ENCODE measurements at places on chromosomes 4 and X.
A peak's percentile ranks its signal among the peaks of the same experiment; 100 is the strongest.

- DNase-seq, result no peak
Measured at GRCh38 chr4:165556383-165556782, 177.6 kb downstream of the CPE start.

GRCh38 chr4:88188738-88189417, 30.4 kb upstream of the ABCG2 start:
- DNase-seq, result no peak

DNA sequence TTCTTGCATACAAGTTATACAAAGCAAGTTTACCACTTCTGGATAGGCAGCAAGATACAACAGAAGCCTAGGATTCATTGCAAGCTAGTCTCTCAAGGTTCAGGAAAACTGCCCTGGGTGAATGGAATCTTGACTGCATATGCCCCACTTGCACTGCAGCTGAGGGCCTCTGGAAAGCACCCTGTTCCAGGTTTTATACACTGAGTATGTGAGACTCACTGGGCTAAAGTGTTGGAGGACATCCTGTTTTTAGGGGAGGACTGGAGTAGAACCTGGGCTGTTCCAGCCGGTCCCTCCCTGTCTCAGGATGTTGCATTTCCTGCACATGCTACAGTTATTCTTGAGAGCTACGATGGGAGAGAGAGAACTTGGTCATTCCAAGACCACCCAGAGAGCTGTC, 168.5 kb upstream of the NUDT6 start:
- DNase-seq, result no peak

GRCh38 chrX:93874554-93874953, 200.5 kb downstream of the FAM133A start:
- DNase-seq, result no peak

- DNase-seq, result no peak
Measured at GRCh38 chr4:123824524-123824923, 427.9 kb downstream of the SPRY1 start.

GRCh38 chr4:176084769-176085168, 19.1 kb downstream of the WDR17 start:
- no peak for DNase-seq

- no peak for DNase-seq
Measured at GRCh38 chrX:84118769-84119168, 69.2 kb downstream of the RPS6KA6 start.

- DNase-seq, result peak; percentile 7
Measured at GRCh38 chr4:185955826-185956543, 113.0 kb upstream of the TLR3 start.

GRCh38 chr4:143921181-143921580, 15.8 kb upstream of the GYPE start:
- no peak for DNase-seq

DNA sequence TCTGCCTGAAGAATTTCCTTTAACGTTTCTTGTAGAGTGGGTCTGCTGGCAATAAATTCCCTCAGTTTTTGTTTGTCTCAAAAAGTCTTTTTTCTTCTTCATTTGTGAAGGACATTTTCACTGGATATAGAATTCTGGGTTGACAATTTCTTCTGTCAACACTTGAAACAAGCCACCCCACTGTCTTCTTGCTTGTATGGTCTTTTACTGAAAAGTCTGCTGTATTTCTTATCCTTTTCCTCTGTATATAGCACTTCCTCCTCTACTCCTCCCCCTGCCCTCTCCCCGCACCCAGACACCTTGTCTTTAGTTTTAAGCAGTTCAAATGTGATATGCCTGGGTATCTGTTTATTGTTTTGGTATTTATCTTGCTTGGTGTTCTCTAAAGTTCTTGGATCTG, 23.3 kb downstream of the SLC9A7 start:
- DNase-seq, result no peak

GRCh38 chr4:134533068-134533467, 331.5 kb upstream of the PABPC4L start:
- DNase-seq, result no peak

- no peak for DNase-seq
Measured at GRCh38 chrX:21374994-21375707, 933 bp downstream of the CNKSR2 start.

GRCh38 chr4:176422001-176422400, 102.2 kb downstream of the SPCS3 start:
- no peak for DNase-seq

DNA sequence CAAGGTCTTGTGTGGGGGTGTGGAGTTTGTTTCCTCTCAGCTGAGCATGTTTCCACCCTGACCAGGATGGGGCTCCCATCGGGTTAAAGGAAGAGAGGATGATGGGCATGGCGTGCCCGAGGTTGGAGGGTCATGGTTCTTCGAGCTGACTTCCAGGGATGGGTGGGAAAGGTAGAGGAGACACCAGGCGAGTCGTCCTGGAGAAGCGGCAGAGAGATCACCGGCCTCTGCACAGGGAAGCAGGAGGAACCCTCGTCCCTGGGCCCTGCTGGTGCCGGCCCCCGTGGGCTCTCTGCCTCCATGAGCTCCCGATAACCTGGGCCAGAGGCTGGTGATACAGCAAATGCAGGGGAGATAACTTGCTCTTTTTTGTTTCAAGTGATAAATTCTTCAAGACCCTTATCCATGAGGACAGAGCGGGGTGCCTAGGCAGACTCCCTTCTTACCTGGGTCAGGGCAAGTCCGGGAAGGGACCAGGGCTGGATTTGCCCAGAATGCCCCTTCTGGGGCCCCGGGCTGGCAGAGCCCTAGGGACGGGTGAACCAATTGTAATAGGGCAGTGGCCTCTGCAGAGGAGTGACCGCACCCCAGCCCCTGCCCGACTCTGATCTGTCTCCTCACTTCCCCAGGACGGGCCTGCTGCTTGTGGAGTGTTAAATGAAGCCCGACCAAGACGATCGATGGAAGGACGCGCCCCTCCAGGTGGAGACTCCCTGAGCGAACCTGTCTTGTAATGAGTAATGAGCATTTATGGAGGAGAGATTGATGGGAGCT, 63.0 kb downstream of the CPZ start:
- no peak for DNase-seq

- DNase-seq, result no peak
Measured at GRCh38 chrX:1558761-1559468, 21.9 kb upstream of the P2RY8 start.

GRCh38 chr4:2604614-2605013, 68.2 kb downstream of the FAM193A start:
- DNase-seq, result no peak

GRCh38 chrX:30690330-30690729, 37.1 kb downstream of the GK start:
- DNase-seq, result no peak

DNA sequence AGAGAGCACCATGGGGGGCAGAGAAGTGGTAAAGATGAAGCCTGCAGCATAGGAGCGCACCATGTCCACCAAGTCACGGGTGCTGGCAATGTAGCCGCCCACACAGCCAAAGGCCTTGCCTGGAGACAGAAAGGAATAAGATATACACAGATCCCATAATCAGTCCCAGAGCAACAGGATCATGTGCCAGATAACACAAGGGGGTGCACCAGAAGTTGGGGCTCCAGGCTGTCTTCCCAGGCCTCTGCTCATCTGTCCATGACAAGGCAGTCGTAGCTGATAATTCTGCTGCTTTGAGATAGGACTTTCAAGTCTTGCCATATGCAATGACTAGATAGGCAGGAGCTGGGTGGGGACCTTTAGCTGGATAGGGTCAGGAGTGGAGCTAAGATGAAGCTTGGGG, 14.7 kb downstream of the APEX2 start:
- no peak for DNase-seq

DNA sequence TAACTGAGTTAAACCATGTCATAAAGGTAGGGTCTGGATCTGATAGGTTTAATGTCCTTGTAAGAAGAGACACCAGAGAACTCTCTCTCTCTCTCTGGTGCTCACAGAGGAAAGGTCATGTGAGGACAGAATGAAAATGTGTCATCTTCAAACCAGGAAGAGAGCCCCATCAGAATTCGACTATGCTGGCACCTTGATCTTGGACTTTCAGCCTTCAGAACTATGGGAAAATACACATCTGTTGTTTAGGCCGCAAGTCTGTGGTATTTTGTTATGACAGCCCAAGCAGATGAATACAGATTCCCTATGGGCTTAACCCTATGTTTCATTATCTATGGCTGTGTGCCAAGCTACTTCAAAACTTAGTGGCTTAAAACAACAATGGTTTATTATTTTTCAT, 105.5 kb upstream of the DDIT4L start:
- DNase-seq, result no peak

DNA sequence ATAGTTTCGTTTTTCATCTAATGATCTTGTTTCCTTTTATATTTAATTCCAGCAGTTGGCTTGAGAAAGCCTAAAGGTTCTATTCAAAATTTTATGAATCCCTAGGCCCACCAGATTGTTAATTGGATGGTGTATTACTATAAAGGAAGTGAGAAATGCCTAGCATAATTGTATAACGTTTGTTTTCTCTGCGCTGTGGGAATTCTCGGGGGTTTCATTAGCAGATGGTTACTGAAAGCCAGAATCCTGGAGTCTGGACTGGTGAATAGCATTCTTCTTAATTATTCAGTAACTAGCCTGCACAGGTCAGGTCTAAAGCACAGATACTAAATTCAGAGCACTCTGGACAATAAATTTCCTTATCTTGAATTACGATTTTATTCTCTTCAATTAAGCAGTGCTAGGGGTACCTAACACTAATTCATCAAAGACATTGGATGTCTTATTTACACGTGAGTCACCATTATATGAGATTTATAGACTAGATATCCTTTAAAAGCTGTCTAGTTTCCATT, 459.4 kb downstream of the DTHD1 start:
- no peak for DNase-seq

- no peak for DNase-seq
Measured at GRCh38 chr4:165737309-165737972, 135.6 kb upstream of the TLL1 start.

GRCh38 chrX:136954930-136955329, 74.4 kb upstream of the RBMX start:
- no peak for DNase-seq

GRCh38 chr4:16685536-16685935, 212.9 kb downstream of the LDB2 start:
- DNase-seq, result no peak

- no peak for DNase-seq
Measured at GRCh38 chr4:61251129-61251528, 51.0 kb downstream of the ADGRL3 start.

DNA sequence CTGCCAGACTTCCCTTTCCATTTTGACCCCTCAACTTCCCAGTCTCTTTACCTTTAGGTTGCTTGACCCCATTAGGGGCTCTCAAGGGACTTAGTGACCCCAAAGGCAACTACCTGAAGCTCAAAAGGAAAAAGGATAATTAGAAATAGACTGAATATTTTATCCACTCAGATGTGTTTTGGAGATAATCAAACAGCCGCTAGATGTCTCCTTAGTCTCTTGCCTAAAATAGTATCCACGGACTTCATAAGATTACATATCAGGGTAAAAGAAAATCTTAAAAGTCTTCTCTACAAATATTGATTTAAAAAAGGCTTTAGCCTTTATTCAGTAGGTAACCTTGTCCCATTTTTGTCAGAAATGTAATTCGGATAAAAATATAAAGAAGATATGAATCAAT, 21.0 kb upstream of the RHOXF2 start:
- DNase-seq, result no peak

GRCh38 chr4:179415037-179415846, 1973.0 kb upstream of the AGA start:
- DNase-seq, result no peak

GRCh38 chr4:91111556-91111955, 984.4 kb downstream of the CCSER1 start:
- no peak for DNase-seq

- no peak for DNase-seq
Measured at GRCh38 chr4:118988635-118988972, 100.0 kb downstream of the SYNPO2 start.

DNA sequence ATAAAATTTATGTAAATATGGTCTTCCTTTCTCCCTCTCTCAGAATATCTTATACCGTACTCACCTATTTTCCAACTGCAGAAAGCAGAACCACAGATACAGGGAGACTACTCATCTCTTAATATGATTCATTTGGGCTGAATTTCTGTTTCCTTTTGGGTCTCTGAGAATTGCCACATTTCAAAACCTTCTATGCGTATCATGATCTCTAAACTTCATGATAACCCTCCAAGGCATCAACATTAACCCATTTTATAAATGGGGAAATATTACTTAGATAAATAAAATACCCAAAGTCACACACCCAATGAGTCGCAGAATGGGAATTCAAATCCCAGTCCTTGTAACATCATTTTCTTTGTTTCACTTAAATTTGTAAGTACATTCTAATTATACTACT, 16.6 kb upstream of the PRDM8 start:
- no peak for DNase-seq

GRCh38 chr4:76374798-76375197, 46.1 kb downstream of the CCDC158 start:
- no peak for DNase-seq

- peak; percentile 57 for DNase-seq
Measured at GRCh38 chr4:57037982-57038604, 59.4 kb downstream of the POLR2B start.
